ENCODE measurements at places on chromosomes 7 and 10.
A peak's percentile ranks its signal among the peaks of the same experiment; 100 is the strongest.

- no peak for DNase-seq
Measured at GRCh38 chr7:121563177-121563576, 167.1 kb upstream of the FAM3C start.

- no peak for DNase-seq
Measured at GRCh38 chr10:22301193-22301592, 15.0 kb upstream of the COMMD3 start.

DNA sequence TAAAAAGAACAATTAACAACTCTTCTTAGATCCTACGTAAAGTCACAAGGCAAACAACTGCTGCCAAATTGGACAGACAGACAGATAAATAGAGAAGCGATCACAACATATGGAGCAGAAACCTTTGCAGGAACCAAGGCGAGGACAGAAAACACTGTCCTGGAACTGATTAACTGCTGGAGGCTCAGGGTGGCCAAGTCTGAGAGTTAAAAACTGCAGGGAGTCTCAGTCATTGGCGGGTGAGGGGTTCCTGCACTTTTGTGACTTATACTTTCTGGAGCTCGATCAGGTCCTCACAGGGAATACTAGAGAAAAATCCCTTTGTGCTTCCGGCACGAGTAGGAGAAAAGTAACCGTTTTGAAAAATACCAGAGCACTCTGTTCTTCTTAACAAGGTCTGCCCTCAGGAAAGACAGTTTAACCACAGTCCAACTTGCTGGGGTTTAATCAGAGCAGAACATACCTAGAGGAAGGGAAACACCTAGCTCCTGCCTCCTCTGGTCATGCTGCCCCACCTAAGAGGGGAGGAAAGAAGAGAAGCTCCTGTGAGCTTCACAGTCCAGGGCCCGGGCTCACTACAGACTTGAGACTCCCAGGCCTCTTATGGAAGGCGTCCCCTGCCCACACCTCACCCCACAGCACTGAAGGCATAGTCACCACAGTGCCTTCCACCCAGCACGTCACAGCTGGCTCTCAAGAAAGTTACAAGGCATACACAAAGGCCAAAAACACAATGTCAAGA lies 74.9 kb downstream of the LARP4B start:
- no peak for DNase-seq

DNA sequence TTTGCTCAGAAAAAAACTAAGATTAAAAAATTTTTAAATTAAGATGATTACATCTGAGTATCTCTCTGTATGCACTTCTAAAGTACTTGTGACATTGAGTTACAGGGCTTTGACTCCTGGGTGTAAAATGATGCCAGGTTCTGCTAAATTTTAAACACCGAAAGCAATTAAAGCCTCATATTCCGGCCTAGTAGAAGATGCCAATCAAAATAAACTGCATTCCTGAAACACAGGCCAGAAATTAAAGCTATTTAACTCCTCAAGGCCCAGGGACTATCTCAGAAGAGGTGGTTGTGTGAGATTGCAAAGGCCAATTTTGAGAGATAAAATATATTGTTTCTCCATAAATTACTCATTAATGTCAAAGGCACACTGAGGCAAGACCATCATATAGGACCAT lies 388.3 kb downstream of the KIF20B start:
- no peak for DNase-seq

GRCh38 chr10:7525314-7526016 lies 114.6 kb upstream of the SFMBT2 start:
- DNase-seq, result peak; percentile 88

GRCh38 chr7:103632972-103633371 lies 187.0 kb upstream of the SLC26A5 start:
- no peak for DNase-seq

DNA sequence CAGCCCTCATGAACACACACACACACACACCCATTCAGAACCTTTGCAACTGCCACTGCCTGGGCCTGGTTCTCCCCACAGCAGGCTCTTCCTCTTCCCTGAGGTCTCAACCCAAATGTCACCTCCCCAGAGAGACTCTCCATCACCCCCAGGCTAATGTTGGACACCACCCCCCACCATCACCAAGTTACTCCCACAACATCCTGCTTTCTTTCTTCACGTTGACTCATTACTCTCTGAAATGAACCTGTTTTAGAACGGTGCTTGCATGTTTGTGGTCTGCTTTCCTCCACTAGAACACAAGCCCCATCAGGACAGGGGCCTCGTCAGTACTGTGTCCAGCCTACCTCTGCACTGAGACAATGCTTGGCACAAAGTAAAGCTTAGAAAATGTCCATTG lies 16.0 kb downstream of the AFAP1L2 start:
- DNase-seq, result no peak

All from hepatocyte (in vitro differentiated cells).